ENCODE measurements at places on chromosomes 4 and X. TPM values are rescaled to one million over a fixed set of nuclear protein-coding genes. Genes with fewer than 3 reads are reported as not detected.

The AREG gene
- total RNA-seq: 31.2 TPM

The MORC4 gene
- total RNA-seq: 21.0 TPM

The NPY2R gene
- total RNA-seq: 0.28 TPM

The FGFRL1 gene
- total RNA-seq: 91.7 TPM

The NLGN3 gene
- total RNA-seq: 0.48 TPM

The PCDH7 gene
- total RNA-seq: 3.5 TPM

The GUCY1A1 gene
- 10.5 TPM for total RNA-seq

The BEX4 gene
- total RNA-seq: 20.5 TPM

The NAA11 gene
- total RNA-seq: not detected

The TBL1X gene
- total RNA-seq: 22.7 TPM

The MAGEA10 gene
- total RNA-seq: not detected

The TCEAL5 gene
- not detected for total RNA-seq

The CCDC160 gene
- total RNA-seq: not detected

The WDR1 gene
- total RNA-seq: 219 TPM
